ENCODE measurements at places on chromosomes 6 and 20.

DNA sequence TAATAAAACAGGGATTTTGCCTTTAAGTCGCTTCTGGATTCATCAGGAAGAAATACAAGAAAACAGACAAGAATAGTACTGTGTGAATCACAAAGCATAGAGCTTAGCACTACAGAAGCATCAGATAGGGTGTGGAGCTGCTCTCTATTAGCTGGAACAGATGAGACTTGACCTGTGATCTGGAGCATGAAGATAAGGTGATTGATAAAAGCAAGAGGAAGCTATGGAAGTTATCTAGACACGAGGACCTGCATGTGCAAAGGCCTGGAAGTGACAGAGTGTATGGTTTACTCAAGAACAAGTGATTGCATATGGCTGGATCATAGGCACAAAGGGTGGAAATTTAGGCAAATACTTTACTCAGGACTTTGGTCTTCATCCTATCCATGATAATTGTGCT is 112.9 kb upstream of the MLIP start:
- DNase-seq: no peak

GRCh38 chr20:45946149-45946970 is 11.9 kb downstream of the PCIF1 start:
- DNase-seq: no peak

GRCh38 chr6:46246081-46246480 is 75.3 kb upstream of the ENPP5 start:
- no peak for DNase-seq

- DNase-seq: no peak
These were observed 7.1 kb downstream of the RPS6KA2 start for GRCh38 chr6:166619912-166620311.

- DNase-seq: no peak
These were observed 15.0 kb downstream of the DLGAP4 start for GRCh38 chr20:36320898-36321695.

- DNase-seq: no peak
These were observed 201.0 kb downstream of the SYNDIG1 start for GRCh38 chr20:24670341-24670872.

GRCh38 chr6:125477156-125477555 is 175.4 kb upstream of the HDDC2 start:
- no peak for DNase-seq

GRCh38 chr6:102068349-102068929 is 674.9 kb downstream of the GRIK2 start:
- no peak for DNase-seq

- DNase-seq: no peak
These were observed 101.8 kb upstream of the DST start for GRCh38 chr6:56744528-56744927.

DNA sequence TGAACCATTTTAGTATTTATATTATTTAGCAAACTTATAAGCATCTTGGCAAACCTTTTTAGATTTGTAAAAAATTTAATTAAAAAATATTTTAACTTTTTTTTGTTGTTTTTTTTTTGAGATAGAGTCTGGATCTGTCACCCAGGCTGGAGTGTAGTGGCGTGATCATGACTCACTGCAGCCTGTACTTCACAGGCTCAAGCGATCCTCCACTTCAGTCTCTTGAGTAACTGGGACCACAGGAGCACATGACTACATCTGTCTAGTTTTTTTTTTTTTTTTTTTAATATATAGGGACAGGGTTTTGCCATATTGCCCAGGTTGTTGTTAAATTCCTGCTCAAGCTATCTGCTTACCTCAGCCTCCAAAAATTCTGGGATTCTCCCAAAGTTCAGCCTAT is 161.1 kb downstream of the EYS start:
- no peak for DNase-seq

All from neural progenitor cell (in vitro differentiated cells).